Esophagus muscularis mucosa (tissue), 4 donors: ENCODE measurements at places on chromosomes 4 and X. TPM values are rescaled to one million over a fixed set of nuclear protein-coding genes. Genes with fewer than 3 reads are reported as not detected.

The CCKAR gene
- total RNA-seq: 1.7 TPM

DNA sequence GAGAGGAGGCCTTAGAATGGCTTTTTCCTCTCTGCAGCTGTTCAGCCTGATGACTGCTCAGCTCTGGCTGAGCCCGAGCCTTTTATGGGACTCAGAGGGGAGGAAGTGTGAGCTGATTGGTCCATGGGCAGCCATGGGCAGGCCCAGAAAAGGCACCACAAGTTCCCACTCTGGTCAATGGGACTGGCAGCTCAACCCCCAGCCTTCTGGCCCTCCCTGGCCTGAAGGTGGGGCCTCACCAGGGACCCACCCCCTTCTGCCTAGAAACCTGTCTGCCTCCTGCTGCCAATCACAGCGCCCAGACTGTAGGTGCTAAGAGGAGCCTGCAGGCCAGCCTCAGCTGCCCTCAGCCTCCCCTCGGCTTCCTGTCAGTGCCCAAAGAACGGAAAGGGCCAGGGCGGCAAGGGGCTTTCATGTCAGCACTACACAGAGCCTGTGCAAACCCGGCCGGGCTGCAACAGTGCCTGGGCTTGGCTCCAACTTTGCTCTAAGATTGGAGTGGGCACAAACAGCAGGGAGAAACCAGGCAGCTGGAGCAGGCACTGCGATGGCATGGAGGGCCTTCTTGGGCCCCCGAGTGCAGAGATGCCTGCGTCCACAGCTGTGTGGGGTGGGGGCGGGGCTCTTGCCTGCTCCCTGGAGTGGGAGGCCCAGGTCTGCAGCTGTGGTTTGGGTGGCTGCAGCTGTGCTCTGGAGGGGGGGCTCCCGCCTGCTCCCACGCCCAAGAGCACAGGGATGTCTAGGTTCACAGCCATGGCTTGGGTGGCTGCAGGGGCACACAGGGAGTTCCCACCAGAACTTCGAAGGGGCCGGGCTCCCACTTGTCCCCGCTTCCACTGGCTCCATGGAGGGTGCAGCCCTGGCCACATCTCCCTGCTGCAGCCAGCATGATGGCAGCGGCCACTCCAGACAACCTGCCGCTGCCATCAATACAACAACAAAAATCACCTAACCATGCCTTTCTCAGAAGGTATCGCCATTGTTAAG lies 92.6 kb downstream of the NXF2 start:
- no peak overlapping the region for H3K4me3 ChIP-seq
- no peaks in the 10 kb centered on the region for H3K36me3 ChIP-seq
- H3K27me3 ChIP-seq: no peaks in the 10 kb centered on the region
- H3K4me1 ChIP-seq: no peaks in the 10 kb centered on the region
- DNase-seq: no peak

The PSAPL1 gene
- total RNA-seq: not detected

DNA sequence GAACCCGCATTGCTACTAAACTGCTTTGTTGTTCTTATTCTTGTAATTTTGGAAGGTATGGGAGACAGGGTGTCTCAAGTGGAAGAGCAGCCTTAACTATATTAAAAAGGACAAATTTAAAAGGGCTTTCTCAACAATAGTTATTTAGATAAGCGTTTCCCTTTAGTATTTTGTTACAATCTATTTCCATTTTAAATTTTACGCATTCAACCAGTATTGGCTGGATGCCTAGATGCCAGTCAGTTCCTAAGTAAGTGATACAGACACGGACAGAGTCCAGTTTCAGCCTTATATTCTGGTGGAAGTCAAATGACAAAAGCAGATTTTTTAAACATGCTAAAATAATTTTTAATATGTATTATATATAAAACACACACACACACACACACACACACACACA lies 28.3 kb downstream of the FAT1 start:
- DNase-seq: no peak
- H3K4me1 ChIP-seq: peaks cover 42% of the 10 kb centered on the region
- H3K27me3 ChIP-seq: no peaks in the 10 kb centered on the region
- no peak overlapping the region for H3K4me3 ChIP-seq

- no peaks in the 10 kb centered on the region for H3K4me1 ChIP-seq
- no peak for DNase-seq
- H3K36me3 ChIP-seq: no peaks in the 10 kb centered on the region
- H3K27ac ChIP-seq: no peak overlapping the region
- H3K27me3 ChIP-seq: no peaks in the 10 kb centered on the region
- no peak overlapping the region for H3K4me3 ChIP-seq
Measured at GRCh38 chrX:96447161-96447560, 237.5 kb upstream of the DIAPH2 start.

DNA sequence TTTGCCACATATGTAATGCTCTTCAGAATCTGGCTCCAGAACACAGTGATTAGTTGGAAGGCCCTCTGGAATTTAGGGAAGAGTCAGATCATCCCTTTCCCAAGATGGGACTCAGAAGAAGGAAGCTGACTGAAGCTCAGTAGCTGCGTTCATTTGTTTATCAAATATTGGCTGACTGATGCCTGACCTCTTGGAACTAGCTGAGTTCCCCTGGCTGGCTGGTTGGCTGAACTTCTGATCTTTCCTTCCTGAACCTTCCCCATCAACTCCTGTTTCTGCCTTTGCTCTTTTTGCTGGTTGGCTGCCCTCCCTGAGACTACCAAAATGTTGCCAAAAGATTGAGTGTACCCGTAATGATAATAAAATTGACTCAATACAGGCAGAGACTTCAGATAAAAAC lies 866.5 kb upstream of the INTU start:
- DNase-seq: no peak
- no peak overlapping the region for H3K27ac ChIP-seq
- no peak overlapping the region for H3K4me3 ChIP-seq
- no peaks in the 10 kb centered on the region for H3K27me3 ChIP-seq
- peaks cover 10% of the 10 kb centered on the region for H3K4me1 ChIP-seq

DNA sequence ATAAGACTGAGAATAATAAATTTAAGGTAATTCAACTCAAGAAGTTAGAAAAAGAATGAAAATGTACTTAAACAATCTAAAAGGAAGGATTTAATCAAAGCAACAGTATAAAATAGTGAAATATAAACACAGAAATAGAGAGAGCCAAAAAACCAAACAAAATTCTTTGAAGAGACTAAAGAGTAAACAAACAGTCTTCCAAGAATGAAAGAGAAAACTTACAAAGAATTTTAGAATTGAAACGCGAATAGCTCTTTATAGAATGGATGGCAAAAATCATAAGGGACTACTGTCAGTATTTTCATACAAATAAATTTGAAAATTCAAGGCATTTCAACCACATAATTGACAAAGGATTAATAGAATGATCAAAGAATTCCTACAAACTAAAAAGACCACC lies 41.7 kb downstream of the VEGFC start:
- no peaks in the 10 kb centered on the region for H3K27me3 ChIP-seq
- no peak for DNase-seq
- no peaks in the 10 kb centered on the region for H3K36me3 ChIP-seq
- H3K4me3 ChIP-seq: no peak overlapping the region
- H3K4me1 ChIP-seq: no peaks in the 10 kb centered on the region

The SLC26A1 gene
- not detected for total RNA-seq

- H3K27ac ChIP-seq: no peak overlapping the region
- H3K4me1 ChIP-seq: peaks cover 7% of the 10 kb centered on the region
- H3K4me3 ChIP-seq: no peak overlapping the region
- no peaks in the 10 kb centered on the region for H3K27me3 ChIP-seq
- no peak for DNase-seq
- no peaks in the 10 kb centered on the region for H3K36me3 ChIP-seq
Measured at GRCh38 chrX:21741869-21742701, 15.8 kb downstream of the SMPX start.

DNA sequence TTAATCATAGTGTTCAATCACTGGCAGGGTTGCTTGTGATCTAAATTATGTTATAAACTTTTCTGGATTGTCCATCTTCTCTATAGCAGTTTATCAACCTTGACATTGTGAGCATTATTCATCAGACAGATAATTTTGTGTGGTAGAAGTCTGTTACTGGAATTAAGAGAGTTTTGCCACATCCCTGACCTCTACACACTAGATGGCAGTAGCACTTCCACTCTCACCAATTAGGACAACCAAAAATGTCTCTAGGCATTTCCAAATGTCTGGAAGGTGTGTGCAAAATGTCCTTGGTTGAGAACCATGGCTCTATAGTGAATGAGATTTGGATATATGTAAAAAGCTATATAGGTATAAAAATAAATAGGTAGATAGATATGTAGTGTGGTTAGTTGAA lies 324.1 kb upstream of the FAM47C start:
- no peak overlapping the region for H3K4me3 ChIP-seq
- H3K27ac ChIP-seq: no peak overlapping the region
- no peaks in the 10 kb centered on the region for H3K36me3 ChIP-seq
- no peak for DNase-seq
- H3K27me3 ChIP-seq: no peaks in the 10 kb centered on the region
